Foreskin fibroblast (primary cell): ENCODE measurements at places on chromosomes 12 and 14.

DNA sequence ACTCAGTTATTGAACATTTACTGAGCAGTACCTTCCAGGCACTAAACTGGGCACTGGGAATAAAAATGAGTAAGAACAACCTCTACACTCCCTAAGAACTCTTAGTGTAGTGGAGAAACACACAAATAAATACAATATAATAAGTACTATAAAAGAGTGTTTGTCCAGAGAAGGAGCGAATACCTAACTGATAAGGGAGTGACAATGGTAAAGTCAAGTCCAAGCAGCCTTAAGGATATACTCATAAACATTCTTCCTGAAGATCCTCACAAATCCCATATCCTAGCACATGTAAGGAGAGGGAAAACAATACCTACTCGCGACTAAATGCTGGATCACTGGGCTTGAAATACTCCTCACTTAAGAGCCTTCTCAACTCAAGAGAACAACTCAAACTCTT is 32.8 kb downstream of the SPTLC2 start:
- no peak for DNase-seq

GRCh38 chr12:127970491-127970890 is 296.5 kb upstream of the TMEM132C start:
- no peak for DNase-seq

DNA sequence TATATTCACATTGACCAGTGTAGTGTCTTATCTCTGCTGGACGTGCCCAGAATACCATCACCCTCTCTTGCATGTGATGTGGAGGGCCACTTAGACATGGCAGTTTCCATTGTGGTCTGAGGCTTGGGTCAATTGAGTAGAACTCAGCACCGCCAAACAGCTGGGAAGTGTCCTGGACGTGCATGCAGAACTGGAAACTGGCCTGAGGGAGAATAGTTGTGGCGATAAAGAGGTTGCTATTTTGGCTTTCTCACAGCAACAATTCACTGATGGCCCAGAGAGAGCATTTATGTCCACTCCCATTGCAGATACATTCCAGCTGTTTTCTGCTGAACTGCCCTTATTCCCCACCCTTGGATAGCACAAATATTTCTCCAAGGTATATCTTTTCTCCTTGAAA is 210.1 kb upstream of the DAAM1 start:
- DNase-seq: no peak

- DNase-seq: no peak
These were observed 23.7 kb downstream of the SFSWAP start for GRCh38 chr12:131734336-131735152.

- no peak for DNase-seq
These were observed 175.1 kb downstream of the TTC7B start for GRCh38 chr14:90641168-90641567.

DNA sequence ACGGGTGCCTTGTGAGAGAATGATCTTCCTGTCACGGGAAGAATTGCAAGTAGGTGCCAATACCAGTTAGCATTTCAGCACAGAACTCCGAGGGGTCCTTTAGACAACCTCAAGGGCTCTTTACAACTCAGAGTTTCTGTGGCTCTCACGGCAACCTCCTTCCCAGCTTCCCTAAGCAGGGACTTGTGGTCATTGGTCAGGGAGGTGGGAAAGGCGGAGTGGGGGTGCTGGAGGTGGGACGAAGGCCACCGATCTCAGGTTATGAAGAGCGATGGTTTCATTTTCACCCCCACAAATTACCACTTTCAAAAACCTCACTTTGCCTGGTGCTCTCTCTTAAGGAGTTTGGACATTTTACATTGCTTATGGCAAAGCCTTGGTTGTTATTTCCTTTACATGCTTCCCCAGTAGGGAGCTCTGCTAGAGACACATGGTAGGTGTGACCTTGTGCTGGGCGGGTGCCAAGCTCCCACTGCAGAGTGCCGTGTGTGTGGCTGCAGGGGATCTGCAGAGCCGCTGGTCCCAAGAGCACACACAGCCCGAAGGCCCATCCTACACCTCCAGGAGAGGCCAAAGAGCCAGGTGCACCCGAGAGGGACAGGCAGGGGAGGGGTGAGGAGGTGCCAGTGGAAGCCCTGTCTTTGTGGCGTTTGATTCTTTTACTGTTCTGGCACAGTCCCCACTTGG is 21.4 kb downstream of the BCL2L14 start:
- no peak for DNase-seq

GRCh38 chr12:3231399-3231876 is 154.3 kb downstream of the TSPAN9 start:
- DNase-seq: no peak

DNA sequence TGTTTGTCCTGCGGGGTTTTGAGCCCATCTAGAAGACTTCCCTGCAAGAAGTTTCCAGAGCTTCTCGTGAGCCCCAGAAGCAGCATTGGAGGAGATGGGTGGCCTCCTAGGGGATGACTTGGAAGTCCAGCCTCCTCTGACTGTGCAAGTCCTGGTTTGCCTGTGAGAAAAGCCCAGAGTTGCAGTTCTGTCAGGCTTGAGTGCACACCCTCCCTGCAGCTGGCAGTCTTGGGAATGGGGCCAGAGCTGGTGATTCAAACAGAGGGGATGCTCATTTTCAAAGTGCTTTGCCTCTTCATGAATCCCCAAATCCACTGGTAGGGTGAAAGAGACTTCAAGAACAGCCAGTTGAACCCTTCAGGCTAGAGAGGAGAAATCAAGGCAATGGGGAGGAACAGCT is 3.9 kb upstream of the PPP1R1A start:
- DNase-seq: peak; percentile 28
